ENCODE measurements at places on chromosomes 2 and 18.

DNA sequence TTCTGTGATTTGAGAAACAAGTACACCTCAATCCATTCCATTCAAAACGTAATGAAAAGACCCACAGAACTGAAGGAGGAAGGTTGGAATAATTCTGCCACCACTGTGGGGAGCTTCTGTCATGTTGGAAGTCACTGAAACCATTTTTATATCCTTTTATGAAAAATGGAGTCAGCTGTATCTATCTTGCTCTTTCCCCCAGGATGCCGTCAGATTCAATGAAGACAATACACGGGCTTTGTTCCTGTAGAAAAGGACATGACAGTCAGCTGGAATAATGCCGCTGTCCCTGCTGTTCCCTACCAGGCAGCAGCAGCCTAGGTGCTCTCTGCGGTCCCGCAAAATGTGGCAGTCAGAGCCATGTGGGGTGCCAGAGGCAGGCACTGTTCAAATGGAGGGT is 52.5 kb upstream of the APCDD1 start:
- no peak for DNase-seq

DNA sequence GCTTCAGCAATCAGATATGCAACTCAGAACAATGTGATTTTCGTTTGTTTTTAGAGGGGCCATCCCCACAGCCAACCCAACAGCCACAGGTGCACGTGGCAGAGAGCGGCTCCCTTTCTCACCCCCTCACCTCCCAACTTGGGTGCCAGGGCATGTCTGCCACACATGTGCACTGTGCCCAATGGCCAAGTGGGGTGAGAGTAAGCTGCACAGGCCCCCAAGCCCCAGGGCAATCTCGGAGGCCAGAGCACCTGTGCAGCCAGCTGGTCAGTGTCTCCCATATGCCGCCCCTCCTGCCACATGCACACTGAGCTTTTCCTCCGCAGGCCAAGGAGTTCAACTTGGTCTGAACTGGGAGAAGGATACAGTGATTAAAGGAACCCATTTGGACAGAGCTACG is 1130.2 kb downstream of the DSC3 start:
- no peak for DNase-seq

GRCh38 chr2:231640241-231640640 is 47.6 kb downstream of the TEX44 start:
- no peak for DNase-seq

DNA sequence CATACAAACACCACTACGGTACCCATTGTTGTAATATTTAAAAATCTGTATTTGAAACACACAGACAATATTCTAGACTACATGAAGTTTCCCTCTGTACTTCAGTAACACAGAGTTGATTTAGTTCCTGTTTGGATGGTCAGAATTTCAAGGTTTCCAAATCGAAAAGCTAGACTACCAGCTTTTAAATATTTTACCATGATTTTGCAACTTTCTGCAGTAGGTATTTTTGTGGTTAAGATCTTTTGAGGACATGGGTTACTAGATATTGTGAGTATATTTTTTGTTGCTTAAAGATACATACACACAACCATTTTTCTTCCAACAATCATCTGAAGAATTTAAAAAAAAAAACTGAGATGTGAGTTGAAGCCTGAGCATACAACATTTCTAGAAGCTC is 10.9 kb downstream of the SERPINB5 start:
- no peak for DNase-seq

DNA sequence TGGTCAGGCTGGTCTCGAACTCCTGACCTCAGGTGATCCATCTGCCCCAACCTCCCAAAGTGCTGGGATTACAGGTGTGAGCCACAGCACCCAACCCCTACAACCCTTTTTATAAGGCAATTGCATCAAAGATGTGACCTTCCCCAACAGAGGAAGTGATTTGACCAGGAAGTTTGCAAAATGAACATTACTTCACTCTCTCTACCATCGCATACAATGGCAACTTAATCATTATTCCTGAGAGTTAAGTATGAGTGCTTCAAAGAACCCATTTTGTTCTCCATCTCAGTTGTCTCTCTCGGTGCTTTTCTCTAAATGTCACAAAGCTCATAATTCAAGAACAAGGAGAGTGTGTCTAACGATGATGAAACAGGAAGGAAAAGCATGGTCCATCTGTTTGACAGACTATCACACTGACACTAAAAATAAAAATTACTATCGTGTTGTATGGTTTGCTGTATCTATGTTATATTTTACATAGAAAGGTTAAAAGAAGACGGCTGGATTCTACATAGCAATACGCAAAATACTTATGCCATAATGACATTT is 18.1 kb upstream of the CREG2 start:
- DNase-seq = no peak

DNA sequence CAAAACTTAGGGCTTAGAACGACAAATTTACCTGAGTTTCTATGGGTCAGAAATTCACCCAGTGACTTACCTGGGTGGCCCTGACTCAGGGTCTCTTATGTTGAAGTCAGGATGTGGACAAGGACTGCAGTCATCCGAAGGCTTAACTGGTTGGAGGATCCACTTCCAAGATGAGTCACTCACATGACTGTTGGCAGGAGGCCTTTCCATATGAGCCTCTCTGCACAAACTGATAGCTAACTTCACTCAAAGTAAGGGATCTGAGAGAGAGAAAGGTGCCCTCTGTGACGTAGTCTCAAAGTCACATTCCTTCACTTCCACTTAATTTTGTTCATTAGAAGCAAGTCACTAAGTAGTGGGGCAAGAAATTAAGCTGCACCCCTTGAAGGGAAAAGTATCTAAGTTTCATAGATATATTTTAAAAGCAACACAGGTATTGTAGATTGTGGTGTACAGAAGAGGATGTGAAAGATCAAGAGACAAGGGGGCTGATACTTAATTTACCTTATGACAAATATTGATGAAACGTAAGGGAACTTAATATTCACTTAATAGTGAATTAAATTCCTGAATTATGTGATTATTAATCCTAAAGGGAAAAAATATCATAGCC is 48.4 kb downstream of the TANK start:
- no peak for DNase-seq

GRCh38 chr2:209671020-209671680 is 100.5 kb upstream of the UNC80 start:
- DNase-seq = no peak

GRCh38 chr2:149902081-149902480 is 314.5 kb upstream of the MMADHC start:
- DNase-seq = no peak

- no peak for DNase-seq
Observed at GRCh38 chr2:226797989-226798421, 1.6 kb downstream of the IRS1 start.

- no peak for DNase-seq
Observed at GRCh38 chr2:46803911-46804670, 111.5 kb downstream of the MCFD2 start.

GRCh38 chr2:18828296-18828695 is 238.9 kb upstream of the NT5C1B start:
- no peak for DNase-seq

GRCh38 chr18:45874491-45875184 is 49.2 kb downstream of the SIGLEC15 start:
- DNase-seq = peak; percentile 61

- no peak for DNase-seq
Observed at GRCh38 chr2:180115675-180116074, 108.6 kb upstream of the CWC22 start.

DNA sequence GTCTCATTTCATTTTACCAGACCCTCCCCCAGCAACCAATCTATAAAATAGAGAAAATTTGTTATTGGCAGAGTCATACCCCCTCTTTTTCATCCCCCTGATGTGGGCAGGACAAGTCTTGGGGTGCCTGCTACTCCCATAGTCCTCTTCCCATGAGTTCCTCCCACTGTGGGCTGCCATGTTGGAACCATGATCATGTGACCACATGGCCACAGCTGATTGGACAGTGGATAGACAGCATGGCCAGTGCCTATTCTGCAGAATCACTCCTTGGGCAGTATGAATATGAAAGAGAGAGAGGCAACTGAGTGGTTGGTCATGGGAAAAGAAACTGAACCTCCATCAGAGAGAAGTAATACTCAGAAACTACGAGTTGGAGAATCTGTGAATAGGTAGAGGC is 84.9 kb downstream of the PDCL3 start:
- no peak for DNase-seq

- DNase-seq = no peak
Observed at GRCh38 chr2:147600223-147600622, 244.6 kb upstream of the ACVR2A start.

DNA sequence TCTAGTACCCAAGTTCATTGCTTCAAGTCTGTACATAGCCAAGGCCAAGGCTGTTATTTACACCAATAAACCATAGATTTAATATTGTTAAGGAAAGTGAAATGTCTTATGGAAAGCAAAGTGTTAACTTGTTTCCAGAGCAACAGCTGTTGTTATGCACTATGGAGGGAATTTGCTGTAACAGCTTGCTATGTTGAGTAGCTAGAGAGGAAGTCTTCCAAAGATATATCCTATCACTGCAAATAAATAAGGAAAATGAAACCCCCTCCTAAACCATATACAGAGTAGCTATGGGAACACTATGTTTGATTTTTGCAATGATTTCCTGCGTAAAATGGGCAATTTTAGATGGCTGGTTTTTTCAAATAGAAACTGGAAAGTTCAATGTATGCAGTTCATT is 21.1 kb downstream of the TMEM182 start:
- no peak for DNase-seq

DNA sequence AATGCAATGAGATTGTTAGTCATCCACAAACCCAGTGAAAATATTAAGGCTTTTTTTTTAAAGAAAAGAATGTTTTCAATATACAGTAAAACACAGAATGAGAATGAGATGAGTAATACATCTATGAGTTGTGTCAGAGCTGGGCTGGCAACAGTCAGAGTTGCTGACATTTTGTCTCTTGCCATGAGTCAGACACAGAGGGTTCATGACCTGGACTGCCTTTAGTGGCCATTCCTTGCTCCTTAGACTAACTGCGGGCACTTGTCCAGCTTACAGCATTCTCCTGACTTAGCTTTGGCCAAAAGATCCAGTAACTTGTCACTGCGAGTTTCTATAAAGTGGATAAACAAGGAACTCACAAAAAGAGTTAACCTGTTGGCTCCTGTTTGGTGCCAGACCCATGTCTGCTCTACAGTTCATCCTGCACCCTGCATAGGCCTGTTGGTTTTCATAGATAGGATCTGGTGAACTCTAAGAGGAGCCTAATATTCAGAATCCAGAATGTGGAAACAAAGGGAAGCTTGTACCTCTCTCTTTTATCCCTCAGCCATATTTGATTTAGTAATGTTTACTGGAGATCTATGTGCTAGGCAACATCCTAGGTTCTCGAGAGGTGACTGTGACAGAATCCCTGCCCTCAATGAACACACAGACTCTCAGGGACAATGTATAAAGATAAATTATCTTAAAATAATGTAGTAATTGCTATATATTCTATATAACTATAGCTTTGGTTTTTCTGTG is 391.5 kb upstream of the VWC2L start:
- DNase-seq = no peak

GRCh38 chr2:112782234-112782799 is 2.0 kb downstream of the IL1A start:
- DNase-seq = no peak

- DNase-seq = no peak
Observed at GRCh38 chr2:141728142-141728541, 402.7 kb downstream of the LRP1B start.

- no peak for DNase-seq
Observed at GRCh38 chr2:177000061-177000714, 212.4 kb upstream of the HNRNPA3 start.

DNA sequence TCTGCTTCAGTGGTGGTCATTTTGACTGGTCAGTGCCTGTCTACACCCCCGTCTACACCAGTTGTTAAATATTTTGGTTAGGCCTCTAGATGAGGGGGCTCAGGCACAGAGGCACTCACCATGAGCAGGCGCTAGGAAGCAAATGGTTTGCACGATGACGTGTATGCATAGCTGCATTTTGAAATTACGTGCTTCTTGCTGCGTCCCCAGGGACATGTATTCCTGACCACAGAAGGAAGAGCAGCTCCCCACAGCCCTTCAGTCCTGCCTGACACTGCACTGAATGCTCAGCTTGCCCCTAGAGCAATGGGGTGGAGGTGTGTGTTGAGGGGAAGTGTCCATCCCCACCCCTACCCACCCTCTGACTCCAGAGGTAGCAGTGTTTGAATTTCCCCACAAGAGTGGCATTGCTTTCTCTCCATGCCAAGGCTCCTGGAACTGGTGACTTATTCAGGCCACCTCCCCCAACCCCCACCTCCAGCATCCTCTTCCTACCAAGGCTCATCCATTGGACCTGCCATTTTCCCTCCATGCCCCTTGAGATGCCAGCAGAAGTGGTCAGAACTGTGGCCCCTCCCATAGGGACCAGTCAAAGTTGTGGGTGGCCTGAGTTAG is 11.4 kb upstream of the ZAP70 start:
- DNase-seq = no peak

- no peak for DNase-seq
Observed at GRCh38 chr2:86700690-86701089, 19.4 kb upstream of the RMND5A start.

- DNase-seq = no peak
Observed at GRCh38 chr2:12035029-12035720, 288.7 kb downstream of the LPIN1 start.

GRCh38 chr18:12747530-12748315 is 44.9 kb downstream of the PSMG2 start:
- DNase-seq = no peak

DNA sequence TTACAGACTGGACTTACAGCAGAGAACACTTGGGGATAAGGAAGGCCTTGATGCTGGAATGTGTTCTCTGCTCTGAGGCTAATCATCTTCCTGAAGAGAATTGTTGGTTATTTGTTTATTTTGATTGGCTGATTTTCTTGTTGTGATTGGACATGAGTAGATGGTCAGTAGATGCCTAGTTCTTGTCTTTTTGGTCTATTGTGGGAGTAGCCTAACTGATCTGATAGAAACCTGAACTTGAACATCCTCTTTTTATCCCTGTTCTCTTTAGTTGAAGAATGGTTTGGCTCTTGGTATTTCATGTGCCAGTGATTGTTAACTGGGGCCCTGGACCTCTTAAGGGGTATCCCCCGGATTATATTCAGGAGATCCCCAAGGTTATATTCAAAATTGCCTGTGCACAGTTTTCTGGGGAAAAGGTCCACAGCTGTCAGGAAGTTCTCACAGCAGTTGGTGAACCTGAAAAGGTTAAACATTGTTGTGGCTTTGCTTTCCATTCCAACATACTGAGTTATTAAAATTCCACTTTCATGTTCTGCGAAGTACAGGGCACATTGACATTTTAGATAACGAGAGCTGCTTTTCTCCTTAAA is 13.6 kb downstream of the TWSG1 start:
- no peak for DNase-seq

GRCh38 chr2:45432406-45432805 is 178.7 kb downstream of the SRBD1 start:
- DNase-seq = no peak

DNA sequence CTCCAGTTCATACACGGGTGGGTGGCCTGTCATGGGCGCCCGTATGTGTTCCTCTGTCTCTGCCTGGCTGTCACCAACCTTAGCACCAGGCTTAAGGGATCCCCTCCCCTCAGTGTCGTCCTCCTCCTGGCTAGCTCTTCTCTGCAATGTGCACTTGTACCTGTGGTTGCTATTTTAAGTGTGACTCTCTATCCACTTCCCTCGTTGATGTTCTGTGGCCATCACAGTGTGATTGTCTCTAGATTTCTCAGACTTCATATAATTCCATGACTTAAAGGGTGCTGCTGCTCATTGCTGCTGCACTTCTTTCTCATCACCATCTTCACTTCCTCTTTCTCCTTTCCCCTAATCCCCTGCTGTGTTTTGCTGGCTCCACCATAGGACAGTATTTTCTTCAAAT is 143.4 kb downstream of the EML6 start:
- DNase-seq = no peak
